ENCODE measurements at places on chromosomes 6 and 20. TPM values are rescaled to one million over a fixed set of nuclear protein-coding genes. Genes with fewer than 3 reads are reported as not detected.
A peak's percentile ranks its signal among the peaks of the same experiment; 100 is the strongest.

DNA sequence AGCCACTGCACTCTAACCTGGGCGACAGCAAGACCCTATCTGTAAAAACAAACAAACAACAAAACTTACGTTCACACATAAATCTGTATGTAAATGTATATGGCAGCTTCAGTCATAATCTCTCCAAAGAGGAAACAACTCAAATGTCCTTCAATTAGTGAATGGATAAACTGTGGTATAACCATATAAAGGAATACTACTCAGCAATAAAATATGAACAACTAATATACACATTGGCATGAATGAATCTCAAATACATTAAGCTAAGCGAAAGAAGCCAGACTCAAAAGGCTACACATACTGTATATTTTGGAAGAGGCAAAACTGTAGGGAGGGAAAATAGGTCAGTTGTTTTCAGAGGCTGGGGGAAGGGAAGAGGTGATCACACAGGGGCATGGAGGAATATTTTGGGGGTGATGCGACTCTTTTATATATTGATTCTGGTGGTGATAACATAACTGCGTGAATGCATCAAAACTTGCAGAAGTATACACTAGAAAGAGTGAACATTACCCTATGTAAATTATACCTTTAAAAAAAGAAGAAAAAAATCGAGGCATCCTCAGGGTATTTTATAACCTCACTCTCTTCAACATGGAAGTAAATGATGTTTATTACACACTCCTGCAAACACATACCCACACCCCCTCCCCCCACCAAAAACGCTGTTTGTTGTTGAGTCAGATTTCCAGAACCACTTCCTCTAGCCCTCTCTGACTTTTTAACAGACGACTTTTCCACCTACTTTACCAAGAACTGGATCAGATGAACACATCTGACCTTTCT, 115.2 kb upstream of the RNF24 start:
- H3K27me3 ChIP-seq = no peaks in the 10 kb centered on the region
- no peaks in the 10 kb centered on the region for H3K36me3 ChIP-seq
- peak; percentile 83 for DNase-seq

- no peaks in the 10 kb centered on the region for H3K27me3 ChIP-seq
- H3K4me3 ChIP-seq = no peak overlapping the region
Observed at GRCh38 chr20:23409800-23410199, 11.5 kb downstream of the NAPB start.

DNA sequence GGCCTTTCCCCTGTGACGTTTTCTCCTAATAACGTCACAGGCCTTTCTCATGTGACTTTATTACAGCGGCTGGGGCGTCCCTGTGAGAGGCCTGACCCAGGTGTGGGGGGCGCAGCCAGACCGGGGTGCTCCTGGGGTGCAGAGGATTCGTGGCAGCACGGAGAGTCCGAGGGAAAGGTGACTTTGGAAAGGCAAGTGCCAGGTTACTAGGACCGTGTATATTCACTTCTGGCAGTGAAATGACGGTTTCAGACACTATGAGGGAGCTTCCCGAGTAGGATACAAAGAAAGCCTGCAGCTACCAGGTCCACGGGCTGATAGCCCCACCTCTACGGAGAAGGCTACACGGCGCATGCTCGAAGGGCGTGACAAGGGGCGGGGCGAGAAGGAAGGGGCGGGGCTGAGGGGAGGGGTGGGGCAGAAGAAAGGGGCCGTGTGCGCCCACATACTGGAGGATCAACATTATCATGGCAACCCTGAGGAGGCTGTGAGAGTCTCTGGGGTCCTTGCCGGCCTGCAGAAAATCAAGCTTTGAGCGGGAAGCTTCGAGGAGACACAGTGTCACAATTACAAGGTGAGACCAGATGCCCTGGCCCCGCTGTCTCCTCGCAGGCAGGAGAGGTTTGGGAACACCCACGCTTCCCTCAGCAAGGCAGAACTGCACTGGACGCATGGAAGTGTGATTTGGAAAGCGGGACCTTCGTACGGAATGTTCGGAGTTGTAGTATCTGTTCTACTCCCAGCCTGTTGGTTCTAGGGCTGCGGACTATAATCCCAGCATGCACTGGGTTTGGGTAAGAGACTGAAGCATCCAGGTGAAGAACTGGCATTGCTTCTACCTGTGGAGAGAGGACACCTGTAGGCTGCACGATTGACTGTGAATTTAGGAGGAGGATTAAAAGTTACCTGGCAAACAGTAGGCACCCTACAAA, 54.4 kb upstream of the ZNF337 start:
- no peaks in the 10 kb centered on the region for H3K4me1 ChIP-seq
- DNase-seq = no peak
- peaks cover 5% of the 10 kb centered on the region for H3K36me3 ChIP-seq
- H3K4me3 ChIP-seq = peak overlapping the region; percentile 63

The RNF39 gene
- 2.3 TPM for total RNA-seq

GRCh38 chr20:3423126-3423525, 15.7 kb upstream of the DNAAF9 start:
- no peak overlapping the region for H3K27ac ChIP-seq
- peak; percentile 7 for DNase-seq
- H3K27me3 ChIP-seq = no peaks in the 10 kb centered on the region

The TINAG gene
- total RNA-seq = not detected

- H3K4me3 ChIP-seq = no peak overlapping the region
- H3K27me3 ChIP-seq = no peaks in the 10 kb centered on the region
- no peak overlapping the region for H3K27ac ChIP-seq
- H3K4me1 ChIP-seq = peaks cover 9% of the 10 kb centered on the region
Observed at GRCh38 chr6:121885399-121886152, 450.1 kb downstream of the GJA1 start.

DNA sequence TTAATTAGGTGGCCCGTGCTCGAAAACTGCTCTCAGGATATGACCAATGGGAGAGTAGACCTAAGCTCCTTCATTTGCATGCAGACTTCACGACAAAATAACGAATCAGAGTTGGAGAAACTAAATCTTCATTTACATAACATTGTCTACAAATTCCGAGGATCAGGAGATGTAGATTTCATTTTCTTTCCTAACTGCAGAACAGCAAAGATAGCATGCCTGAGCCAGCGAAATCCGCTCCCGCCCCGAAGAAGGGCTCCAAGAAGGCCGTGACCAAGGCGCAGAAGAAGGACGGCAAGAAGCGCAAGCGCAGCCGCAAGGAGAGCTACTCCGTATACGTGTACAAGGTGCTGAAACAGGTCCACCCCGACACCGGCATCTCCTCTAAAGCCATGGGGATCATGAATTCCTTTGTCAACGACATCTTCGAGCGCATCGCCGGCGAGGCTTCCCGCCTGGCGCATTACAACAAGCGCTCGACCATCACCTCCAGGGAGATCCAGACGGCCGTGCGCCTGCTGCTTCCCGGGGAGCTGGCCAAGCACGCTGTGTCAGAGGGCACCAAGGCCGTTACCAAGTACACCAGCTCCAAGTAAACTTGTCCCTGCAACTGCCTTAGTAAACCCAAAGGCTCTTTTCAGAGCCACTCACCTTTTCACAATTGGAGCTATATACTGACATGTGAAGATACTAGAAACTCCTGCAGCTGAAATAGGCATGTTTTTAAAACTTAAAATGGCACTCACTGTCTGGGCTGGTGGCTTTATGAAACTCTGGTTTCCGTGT, 96.5 kb downstream of the HFE start:
- peak; percentile 56 for DNase-seq
- H3K27me3 ChIP-seq = no peaks in the 10 kb centered on the region
- H3K4me3 ChIP-seq = peak overlapping the region; percentile 79
- peak overlapping the region; percentile 84 for H3K27ac ChIP-seq
- peaks cover 2% of the 10 kb centered on the region for H3K36me3 ChIP-seq

The GNAS-AS1 gene
- 2.2 TPM for total RNA-seq

DNA sequence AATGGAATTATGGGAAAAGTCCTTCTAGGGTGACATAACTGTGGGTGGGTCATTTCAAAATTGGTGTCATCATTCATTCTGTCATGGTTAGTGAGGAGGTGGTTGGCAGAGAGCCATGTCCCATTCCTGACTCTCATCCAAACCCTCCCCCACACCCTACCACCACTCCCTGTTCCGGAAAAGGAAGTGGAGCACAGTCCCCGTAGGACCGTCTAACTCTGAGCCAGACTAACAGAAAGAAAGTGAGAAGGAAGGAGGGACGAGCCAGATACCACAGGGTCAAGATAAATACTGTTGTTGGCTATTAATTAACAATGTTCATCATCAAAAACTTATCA, 4.8 kb downstream of the TRIM10 start:
- peaks cover 26% of the 10 kb centered on the region for H3K4me1 ChIP-seq
- H3K36me3 ChIP-seq = no peaks in the 10 kb centered on the region
- peak overlapping the region; percentile 17 for H3K4me3 ChIP-seq
- no peaks in the 10 kb centered on the region for H3K27me3 ChIP-seq

The CNBD2 gene
- 3.4 TPM for total RNA-seq

The MAP1LC3A gene
- total RNA-seq = 10.7 TPM

Measured in MCF 10A (cell line).